WTC11 (cell line): ENCODE measurements at places on chromosomes 12 and 14. TPM values are rescaled to one million over a fixed set of nuclear protein-coding genes. Genes with fewer than 3 reads are reported as not detected.
A peak's percentile ranks its signal among the peaks of the same experiment; 100 is the strongest.

- H3K4me1 ChIP-seq = peaks cover 2% of the 10 kb centered on the region
- H3K27me3 ChIP-seq = no peaks in the 10 kb centered on the region
- no peak overlapping the region for H3K4me3 ChIP-seq
- H3K27ac ChIP-seq = no peak overlapping the region
- no peak for DNase-seq
Observed at GRCh38 chr14:87034680-87035079, 958.3 kb downstream of the GALC start.

Gene NDRG2
- total RNA-seq = 28.5 to 32.2 TPM (median 30.1 TPM) in 3 replicates

Gene LUM
- 0.28 to 0.73 TPM (median 0.64 TPM) in 3 replicates for total RNA-seq

- DNase-seq = no peak
- H3K4me1 ChIP-seq = no peaks in the 10 kb centered on the region
- no peak overlapping the region for H3K4me3 ChIP-seq
- peaks cover 14% of the 10 kb centered on the region for H3K36me3 ChIP-seq
- peak overlapping the region; percentile 84 for H3K27ac ChIP-seq
Observed at GRCh38 chr14:91339076-91339475, 78.5 kb downstream of the CCDC88C start.

Gene GRIP1
- 16.7 to 29.0 TPM (median 22.5 TPM) in 3 replicates for total RNA-seq

DNA sequence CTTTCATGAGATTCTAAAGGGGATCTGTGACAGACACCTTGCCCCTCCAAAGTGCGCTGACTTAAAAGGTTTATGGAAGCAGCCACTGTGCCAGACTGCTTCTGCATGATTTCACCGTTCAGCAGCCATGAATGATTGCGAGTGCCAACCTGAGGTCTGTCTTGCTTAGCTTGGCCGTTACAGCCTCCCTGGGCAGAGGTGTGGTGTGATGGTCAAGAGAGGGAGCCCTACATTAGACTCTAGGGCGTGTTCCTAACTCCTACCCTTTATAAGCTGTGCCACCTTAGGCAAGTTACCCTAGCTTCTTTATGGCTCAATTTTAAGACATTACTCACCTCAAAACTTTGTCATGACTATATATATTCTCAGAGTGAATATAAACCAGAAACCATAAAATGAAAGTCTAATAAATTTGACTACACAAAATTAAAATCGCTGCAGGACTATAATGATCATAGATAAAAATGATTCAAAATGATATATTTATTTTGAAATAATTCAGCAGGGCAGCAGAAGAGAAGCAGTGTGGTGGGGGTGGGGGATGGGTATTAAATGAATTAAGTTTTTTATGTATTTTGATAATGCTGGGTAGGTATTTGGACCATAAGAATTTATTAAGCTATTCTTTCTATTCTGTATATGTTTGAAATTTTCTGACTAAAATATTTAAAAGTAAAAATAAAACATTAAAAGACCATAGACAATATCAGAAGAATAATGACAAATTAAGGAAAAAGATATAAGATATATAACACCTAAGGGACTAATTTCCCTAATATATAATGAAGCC is 47.7 kb upstream of the MBIP start:
- H3K36me3 ChIP-seq = no peaks in the 10 kb centered on the region
- H3K4me1 ChIP-seq = no peaks in the 10 kb centered on the region
- peaks cover 11% of the 10 kb centered on the region for H3K27me3 ChIP-seq
- no peak overlapping the region for H3K27ac ChIP-seq

GRCh38 chr12:110015132-110015531 is 15.9 kb downstream of the ANKRD13A start:
- H3K4me1 ChIP-seq = no peaks in the 10 kb centered on the region
- peaks cover 5% of the 10 kb centered on the region; the same call in 1 of the 2 replicates for H3K36me3 ChIP-seq
- no peaks in the 10 kb centered on the region for H3K27me3 ChIP-seq
- DNase-seq = no peak

Gene TEX52
- total RNA-seq = not detected in 3 replicates

Gene TMEM63C
- total RNA-seq = 3.6 to 8.8 TPM (median 6.0 TPM) in 3 replicates

Gene ATL1
- total RNA-seq = 3.4 to 3.7 TPM (median 3.5 TPM) in 3 replicates

Gene PTPRO
- total RNA-seq = 0.57 to 1.1 TPM (median 1.0 TPM) in 3 replicates

DNA sequence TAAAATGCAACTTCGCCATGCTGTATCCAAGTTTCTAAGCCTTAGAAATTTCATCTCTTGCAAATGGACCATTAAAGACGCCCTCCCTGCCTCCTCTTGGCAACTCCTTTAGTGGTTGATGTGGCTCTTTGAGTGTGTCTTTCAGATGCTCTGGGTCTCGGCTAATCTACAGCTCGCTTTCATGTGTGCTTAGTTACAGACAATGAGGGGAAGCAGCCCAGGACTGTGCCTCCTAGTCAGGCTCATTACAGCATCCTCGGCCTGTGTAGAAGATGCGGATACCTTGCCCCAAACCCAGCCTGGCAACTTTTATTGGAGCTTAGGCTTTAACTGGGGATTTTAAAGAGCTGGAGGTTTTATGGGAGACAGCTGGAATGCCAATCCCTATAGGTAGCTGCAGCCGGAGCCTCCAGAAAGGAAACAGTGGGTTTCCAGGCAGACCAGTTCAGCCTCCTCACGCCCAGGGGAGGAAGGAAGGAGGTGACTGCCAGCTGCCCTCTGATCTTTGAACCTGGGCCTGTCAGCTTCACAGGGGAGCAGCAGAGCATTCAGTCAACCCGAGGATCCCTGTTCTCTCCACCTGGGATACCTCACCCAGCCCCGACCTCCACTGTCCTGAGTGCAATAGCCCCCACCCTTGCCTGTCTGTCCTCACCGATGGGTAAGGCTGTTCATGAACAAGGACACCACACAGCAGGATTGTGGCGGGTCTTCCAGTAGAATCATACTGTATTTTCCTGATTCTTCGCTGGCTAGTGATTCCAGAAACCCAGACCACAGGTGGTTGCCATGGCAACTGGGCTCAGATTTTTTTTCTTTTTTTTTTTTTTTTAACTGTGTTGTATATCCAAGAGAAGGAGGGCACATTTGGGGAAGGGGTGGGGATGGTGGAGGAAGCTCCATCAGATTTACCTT is 638.5 kb downstream of the MED13L start:
- H3K27ac ChIP-seq = no peak overlapping the region
- H3K4me1 ChIP-seq = peaks cover 2% of the 10 kb centered on the region; the same call in 1 of the 2 replicates
- no peaks in the 10 kb centered on the region for H3K27me3 ChIP-seq
- DNase-seq = no peak

Gene ACVRL1
- total RNA-seq = 0.64 to 1.5 TPM (median 0.98 TPM) in 3 replicates

GRCh38 chr12:67477681-67478265 is 170.8 kb upstream of the DYRK2 start:
- H3K27ac ChIP-seq = no peak overlapping the region; the same call in 1 of the 2 replicates
- no peak overlapping the region for H3K4me3 ChIP-seq
- H3K36me3 ChIP-seq = no peaks in the 10 kb centered on the region
- H3K27me3 ChIP-seq = peaks cover 3% of the 10 kb centered on the region; the same call in 1 of the 2 replicates
- no peak for DNase-seq

Gene FLVCR2
- 6.6 to 12.9 TPM (median 8.1 TPM) in 3 replicates for total RNA-seq

- H3K4me1 ChIP-seq = no peaks in the 10 kb centered on the region
- H3K27ac ChIP-seq = no peak overlapping the region
- H3K36me3 ChIP-seq = no peaks in the 10 kb centered on the region
Observed at GRCh38 chr12:44143175-44143574, 307.3 kb downstream of the TMEM117 start.

Gene BMP4
- total RNA-seq = 7.8 to 9.8 TPM (median 8.4 TPM) in 3 replicates

GRCh38 chr12:6345319-6346091 is 3.6 kb upstream of the TNFRSF1A start:
- peaks cover 22% of the 10 kb centered on the region for H3K36me3 ChIP-seq
- peak overlapping the region; percentile 41; the same call in 1 of the 2 replicates for H3K27ac ChIP-seq
- H3K4me1 ChIP-seq = peaks cover 34% of the 10 kb centered on the region

Gene CPNE8
- total RNA-seq = 4.9 to 8.3 TPM (median 7.2 TPM) in 3 replicates

Gene NGB
- 0.14 to 0.46 TPM (median 0.33 TPM) in 3 replicates for total RNA-seq
